Calu3 (cell line): ENCODE measurements at places on chromosomes 2 and 18.

DNA sequence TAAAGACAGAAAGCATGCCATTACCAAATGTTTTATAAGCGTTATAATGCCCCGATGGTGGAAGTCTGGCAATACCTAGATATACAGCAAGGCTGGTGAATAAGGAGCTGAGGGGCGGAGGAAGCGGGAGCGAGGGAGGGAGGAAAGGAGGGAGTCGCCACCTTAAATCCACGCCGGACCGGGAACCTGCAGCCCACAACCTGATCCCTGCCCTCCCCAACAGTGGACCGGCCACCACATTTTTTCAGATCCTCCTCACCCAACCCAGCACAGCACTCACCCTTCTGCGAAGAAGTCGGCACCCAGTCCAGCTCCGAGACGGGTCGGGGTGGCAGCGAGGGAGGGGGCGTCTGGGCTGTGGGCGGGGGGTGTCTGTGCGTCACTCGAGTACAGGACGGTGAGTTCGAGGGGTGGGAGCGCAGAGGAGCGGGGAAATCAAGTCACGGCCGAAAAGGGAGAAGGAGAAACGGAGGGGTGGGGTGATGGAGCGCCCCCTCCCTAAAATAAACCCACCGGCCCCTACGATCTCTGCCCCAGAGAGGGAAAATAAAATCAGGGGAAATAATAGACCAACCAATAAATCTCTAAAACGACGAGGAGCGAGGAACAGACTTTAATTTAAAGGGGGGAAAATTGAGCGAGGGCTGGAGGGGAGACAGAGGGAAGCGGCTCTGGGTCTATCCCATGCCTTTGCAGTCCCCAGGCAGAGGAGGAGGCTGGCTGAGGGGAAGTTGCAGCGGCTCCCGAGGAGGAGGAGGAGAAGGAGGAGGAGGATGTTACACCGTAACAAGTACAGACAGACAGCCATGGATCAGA is 96.5 kb upstream of the SERTAD2 start:
- peak; percentile 25 for DNase-seq

DNA sequence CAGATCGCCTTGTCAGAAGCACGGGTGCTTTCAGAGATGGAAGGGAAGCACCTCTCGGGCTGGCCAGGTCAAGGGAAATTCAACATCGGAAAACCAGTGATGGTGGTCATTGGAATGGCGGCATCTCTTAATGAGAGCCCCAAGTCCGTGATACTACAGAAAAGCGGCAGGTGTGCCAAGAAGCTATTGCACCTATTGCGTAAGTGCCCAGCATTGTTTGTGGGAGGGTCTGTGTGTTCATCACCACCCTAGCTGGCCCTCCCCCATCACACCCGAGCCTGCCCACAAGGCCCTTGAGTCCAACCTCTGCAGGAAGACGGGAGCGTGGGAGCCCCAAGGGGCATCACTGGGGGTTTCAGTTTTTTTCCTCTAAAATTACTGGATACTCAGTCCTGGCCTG is 100.7 kb downstream of the DGKD start:
- no peak for DNase-seq

GRCh38 chr2:173719471-173719870 is 245.7 kb downstream of the SP3 start:
- no peak for DNase-seq

GRCh38 chr2:164843346-164843911 is 1.8 kb upstream of the COBLL1 start:
- DNase-seq: no peak

- no peak for DNase-seq
Observed at GRCh38 chr2:237633061-237633561, 5.7 kb downstream of the LRRFIP1 start.

GRCh38 chr2:200442471-200442870 is 67.4 kb downstream of the KCTD18 start:
- DNase-seq: no peak

DNA sequence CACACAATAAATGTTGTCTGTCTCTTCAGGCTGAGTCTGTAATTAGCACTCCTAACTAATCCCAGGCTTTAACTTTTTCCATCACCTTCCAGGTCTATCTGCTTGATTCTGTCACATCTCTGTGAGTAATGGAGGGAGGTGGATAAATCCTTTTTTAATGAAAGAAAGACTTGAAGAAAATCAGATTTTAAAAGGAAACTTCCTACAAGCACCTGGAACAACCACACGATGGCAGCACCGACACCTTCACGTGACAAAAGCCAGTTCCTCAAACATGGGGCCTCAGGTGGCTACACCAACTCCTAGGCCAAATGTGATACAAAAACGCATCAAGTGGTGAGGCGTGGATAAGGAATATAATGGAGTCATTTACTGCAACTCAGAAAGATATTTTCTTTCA is 41.8 kb downstream of the TGFBRAP1 start:
- DNase-seq: peak; percentile 46

- no peak for DNase-seq
Observed at GRCh38 chr18:65399091-65399490, 351.7 kb upstream of the CDH7 start.

- no peak for DNase-seq
Observed at GRCh38 chr2:114507744-114508143, 65.3 kb downstream of the DPP10 start.

DNA sequence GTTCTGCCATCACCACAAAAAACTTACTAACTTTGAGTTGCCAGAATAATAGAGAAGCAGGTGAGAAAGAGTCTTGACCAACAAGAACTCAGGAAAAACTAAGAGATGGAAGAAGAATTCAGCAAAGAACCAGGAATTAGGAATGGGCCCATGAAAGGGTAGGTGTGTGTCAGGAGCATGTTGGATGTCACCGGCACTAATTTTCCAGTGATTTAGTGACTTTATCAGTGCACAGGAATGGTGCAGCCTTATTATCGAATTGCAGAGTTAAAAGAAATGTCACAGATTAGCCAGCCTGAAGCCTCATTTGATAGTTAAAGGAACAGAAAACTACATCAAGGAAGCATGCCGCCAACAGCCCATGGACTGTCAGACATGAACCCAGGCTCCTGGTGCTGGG is 9.0 kb upstream of the BOD1L2 start:
- DNase-seq: no peak

- no peak for DNase-seq
Observed at GRCh38 chr18:59093668-59094067, 46.0 kb upstream of the SEC11C start.

DNA sequence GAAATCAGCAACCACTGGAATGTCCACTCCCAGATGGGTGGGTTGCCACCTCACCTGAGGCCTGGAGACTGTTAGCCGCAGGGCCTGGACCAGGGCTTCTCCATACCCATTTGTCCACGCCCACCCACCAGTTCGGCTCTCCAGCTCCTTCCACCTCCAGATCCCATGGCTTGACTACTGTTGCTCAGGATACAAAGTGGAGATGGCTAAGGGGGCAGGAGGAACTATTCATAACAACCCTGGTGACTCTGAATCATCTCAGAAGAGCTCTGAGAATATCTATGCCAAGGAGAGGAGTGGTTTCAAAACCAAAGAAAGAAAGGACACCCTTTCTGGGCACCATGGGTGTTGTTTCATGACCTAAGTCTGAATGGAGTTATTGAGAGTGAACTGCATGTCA is 145.8 kb downstream of the LAMA3 start:
- no peak for DNase-seq

- DNase-seq: no peak
Observed at GRCh38 chr2:197144183-197144582, 166.4 kb downstream of the ANKRD44 start.

- DNase-seq: no peak
Observed at GRCh38 chr2:237631007-237631785, 3.8 kb downstream of the LRRFIP1 start.

- no peak for DNase-seq
Observed at GRCh38 chr2:132816234-132816633, 146.2 kb upstream of the LYPD1 start.

GRCh38 chr2:205409411-205409810 is 272.9 kb upstream of the NRP2 start:
- DNase-seq: no peak

DNA sequence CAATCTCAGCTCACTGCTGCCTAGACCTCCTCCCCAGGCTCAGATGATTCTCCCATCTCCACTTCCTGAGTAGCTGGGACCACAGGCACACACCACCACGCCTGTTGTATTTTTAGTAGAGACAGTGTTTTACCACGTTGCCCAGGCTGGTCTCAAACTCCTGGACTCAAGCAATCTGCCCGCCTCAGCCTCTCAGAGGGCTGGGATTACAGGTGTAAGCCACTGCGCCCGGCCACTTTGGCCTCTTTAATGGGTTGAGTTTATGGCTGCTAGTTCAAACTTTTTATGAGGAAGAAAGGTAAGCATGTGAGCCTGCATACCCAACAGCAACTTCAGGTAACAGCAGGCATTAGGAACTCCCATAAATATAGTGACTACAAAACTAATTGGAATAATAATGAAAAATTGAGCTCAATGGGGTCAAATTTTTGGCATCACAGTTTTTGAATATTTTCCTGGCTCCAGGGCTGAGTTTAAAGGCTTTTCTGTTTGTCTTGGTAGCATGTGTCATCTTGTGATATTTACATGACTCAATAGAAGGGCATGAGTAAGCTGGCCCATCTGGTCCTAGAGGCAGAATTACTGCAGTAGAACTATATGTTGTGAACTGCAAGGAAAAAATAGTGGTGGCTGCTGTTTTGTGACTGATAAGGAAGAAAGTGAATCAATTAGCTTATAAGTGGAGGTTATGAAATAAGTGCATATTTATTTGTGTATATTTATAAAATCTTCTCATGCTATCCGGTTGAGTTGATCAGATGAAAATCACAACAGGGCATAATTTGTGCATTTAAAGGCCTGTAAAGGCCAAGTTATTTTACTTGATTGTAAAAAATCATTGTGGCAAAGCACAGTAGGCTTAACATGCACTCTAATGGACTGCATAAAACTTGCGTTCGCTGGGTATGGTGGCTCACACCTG is 24.8 kb downstream of the GALM start:
- DNase-seq: peak; percentile 46

- DNase-seq: no peak
Observed at GRCh38 chr2:197211881-197212342, 98.7 kb downstream of the ANKRD44 start.

DNA sequence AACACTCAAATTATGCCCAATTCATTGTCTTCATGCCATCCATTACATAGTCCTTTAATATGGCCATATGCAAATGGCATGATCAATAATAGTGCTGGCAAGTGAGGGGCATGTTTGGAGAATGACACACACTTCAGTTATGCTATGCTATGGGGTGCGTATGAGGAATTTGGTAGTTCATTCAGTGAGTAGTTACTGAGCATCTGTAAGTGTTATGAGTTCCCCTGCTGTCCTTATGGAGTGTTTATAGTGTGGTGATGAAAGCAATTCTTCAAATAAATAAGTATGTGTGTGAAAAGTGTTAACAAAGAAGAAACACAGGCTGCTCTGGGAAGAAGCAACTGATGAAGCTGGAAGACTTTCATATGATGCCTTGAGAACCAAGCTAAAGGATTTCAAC is 383.7 kb upstream of the SLC14A2 start:
- DNase-seq: no peak

DNA sequence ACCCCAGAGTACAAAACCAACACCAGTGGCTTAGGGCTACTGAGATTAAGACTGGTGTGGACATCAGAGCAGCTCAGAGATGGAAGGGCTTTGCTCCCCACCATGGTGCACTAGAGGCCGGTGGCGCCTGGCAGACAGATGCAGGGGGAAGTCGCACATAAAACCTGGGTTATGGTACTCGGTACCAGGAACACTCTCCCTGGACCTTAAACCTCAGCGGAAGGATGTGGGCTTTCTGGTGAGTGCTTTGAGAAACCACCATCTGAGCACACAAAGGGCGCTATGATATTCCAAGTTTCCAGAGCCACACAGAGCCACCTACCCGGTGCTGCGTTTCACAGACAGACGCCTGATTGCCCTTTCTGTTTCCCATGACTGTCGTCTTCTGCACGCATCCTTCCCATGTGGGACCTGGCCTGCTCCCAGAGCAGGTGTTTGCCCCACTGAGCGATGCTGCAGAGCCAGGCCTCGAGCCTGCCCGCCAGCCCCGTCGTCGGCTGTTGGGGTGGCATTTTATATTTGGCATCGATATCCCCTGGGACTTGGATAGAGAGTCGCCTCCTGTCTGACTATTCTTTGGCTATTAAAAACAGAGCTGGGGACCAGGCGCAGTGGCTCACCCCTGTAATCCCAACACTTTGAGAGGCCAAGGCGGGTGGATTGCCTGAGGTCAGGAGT is 89.5 kb upstream of the ODC1 start:
- no peak for DNase-seq

DNA sequence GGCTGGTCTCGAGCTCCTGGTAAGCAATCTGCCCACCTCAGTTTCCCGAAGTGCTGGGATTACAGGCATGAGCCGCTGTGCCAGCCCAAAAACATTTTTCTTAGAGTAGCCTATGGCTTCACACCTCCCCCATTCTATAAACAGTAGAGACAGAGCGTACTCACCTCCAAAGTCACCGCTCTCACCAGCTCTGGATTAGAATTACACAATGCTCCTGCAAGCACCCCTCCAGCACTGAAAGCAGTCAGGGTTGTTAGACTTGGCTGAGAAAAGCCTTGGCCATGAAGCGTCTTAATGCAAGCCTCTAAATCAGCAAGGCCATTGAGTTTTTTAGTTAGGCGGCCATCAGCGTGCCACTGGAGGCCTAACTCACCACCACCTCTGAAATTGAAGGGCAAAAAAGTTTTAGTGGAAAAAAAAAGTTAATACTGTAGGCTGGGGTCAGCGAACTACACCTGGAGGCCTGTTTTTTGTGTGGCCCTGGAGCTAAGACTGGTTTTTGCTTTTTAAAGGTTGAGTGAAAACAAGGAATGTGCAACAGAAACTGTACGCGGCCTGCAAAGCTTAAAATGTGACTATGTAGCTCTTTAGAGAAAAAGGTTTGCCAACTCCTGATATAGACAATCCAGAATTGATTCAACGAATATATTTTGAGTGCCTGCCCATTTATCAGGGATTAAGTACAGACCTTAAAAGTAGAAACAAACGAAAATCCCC is 34.6 kb downstream of the PREPL start:
- no peak for DNase-seq

DNA sequence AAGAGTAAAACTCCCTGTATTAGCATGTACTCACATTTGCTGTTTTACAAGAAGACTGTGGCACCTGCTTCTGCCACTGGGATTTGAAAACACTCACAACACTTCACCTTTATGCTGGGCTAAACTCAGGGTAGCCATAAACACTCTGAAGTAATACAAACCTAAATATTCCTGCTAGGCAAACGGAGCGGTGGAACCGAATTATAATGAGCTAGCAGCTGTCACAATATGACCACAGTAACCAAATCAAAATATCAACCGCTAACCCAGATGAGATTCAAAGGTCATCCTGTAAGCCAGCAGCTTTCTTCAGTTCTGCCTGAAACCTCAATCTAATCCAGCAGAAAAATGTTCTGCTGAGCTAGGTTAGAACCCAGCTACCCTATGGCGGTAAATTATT is 132.1 kb downstream of the TCF4 start:
- no peak for DNase-seq

GRCh38 chr2:9770308-9771100 is 72.8 kb upstream of the TAF1B start:
- DNase-seq: peak; percentile 65

DNA sequence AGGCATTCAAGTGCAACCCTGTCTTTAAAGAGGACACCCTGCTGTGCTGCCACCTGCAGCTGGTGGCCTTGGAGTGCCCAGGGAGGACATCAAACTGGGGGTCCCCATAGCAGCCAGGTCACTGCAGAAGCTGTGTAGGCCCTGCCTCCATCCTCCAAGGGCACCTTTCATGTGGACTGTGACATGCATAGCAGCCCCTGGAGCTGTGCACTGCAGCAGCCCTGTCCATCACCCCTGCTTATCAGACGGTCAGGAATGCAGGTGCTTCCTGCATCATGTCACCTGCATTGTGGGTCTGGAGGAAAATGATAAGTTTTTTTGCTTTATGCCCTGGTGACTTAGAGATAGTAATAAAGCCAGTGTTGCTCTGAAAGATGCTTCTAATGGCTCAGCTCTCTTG is 155.7 kb downstream of the DYSF start:
- no peak for DNase-seq
